Activated CD8-positive, alpha-beta memory T cell treated with anti-CD3 and anti-CD28 coated beads for 1 hour (primary cell): ENCODE measurements at places on chromosomes 1 and 21.

DNA sequence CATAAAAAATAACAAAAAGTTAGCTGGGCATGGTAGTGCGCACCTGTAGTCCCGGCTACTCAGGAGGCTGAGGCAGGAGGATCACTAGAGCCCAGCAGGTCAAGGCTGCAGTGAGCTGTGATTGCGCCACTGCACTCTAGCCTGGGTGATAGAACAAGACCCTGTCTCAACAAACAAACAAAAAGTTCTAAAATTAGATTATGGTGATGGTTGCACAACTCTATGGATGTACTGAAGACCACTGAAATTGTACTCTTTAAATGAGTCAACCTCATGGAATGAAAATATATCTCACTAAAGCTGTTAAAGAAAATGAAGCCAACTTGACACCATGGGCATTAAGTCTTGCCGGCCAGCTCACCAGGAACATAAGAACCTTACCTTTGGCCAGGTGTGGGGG lies 9.1 kb downstream of the MRAP start:
- no peak for DNase-seq

DNA sequence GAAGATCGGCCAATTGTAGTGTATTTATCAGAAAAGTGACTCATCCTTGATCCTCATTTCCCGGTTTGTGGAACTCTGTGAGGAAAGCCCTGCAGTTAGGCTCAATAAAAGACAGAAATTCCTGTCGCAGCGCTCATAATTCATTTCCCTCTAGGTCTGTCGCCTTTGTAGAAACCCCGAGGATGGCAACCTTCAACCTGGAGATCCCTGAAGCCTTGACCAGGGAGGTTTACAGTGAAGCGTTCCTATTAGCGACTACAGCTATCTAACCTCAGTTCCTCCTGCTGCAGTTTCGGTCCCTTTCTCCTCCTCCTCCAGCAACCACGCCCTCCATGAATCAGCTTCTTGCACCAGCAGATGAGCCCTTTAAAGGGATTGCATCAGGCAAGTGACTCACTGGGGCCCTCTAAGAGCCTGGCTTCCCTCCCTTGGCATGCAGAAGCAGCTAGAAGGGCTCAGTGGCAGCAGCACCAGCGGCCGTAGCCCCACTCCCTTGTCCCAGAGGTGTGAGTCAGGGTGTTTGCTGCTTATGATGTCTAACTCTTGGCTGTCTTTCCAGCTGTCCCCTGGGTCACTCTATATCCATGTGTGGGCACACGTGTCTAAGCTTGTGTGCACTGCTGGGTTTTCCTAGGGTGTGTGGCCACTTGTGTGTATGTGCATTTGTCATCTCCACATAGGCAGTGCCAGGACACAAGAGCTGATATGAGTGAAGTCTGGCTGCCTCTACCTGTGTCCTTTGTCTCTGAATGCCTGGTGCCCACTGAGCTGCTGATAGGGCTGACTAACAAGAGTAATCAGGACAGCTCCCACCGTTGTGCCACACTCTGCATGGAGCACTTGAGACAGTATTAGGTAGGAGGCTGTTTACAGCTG lies 779 bp upstream of the STK40 start:
- peak; percentile 71 for DNase-seq

GRCh38 chr21:16460936-16461335 lies 731.2 kb downstream of the USP25 start:
- no peak for DNase-seq

- DNase-seq = no peak
These were observed 42.5 kb downstream of the KDM5B start for GRCh38 chr1:202765721-202766120.

- DNase-seq = no peak
These were observed 81.0 kb downstream of the NOTCH2 start for GRCh38 chr1:119988306-119989062.
